Heart right ventricle (tissue), 16 donors: ENCODE measurements at places on chromosomes 11 and 22. TPM values are rescaled to one million over a fixed set of nuclear protein-coding genes. Genes with fewer than 3 reads are reported as not detected.

GRIA4 gene
- polyA plus RNA-seq = not detected

MS4A1 gene
- not detected for polyA plus RNA-seq

PIK3IP1 gene
- polyA plus RNA-seq = 3.7 TPM

- no peak for DNase-seq
These were observed 24.4 kb upstream of the TOLLIP start for GRCh38 chr11:1333860-1334259.

DNA sequence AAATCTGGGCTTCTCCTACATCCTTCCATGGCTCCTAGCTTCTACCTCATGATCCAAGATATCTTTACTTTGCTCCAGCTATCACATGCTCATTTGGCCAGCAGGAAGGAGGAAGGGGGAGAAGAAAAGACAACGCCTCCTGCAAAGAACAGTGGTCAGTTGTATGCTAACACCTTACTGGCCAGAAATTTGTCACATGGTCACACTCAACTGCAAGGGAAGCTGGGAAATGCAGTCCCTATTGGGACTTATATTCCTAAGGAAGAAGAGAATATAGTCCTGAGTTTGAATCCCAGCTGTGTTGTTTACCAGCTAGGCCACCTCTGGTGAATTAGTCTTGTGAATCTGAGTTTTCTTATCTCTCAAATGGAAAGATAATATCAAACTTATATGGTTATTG lies 272.0 kb downstream of the BLID start:
- no peak for DNase-seq

DNA sequence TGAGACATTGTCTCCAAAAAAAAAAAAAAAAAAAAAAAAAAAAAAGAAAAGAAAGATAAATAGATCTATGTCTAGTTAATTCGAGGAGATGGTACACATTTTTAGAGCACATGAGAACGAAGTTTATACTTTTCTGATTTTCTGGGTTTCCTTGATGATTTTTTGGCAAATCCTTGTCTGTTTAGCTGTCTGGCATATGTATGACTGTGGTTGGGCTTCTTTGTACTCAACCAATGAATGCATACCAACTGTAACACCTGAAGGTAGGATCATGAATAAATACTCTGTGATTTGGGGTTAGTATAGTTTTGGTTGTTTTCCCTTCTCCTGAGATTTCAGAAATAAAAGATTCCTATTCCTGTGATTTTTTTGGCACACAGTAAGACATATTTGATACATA lies 63.1 kb downstream of the ARHGEF12 start:
- DNase-seq = no peak

DNA sequence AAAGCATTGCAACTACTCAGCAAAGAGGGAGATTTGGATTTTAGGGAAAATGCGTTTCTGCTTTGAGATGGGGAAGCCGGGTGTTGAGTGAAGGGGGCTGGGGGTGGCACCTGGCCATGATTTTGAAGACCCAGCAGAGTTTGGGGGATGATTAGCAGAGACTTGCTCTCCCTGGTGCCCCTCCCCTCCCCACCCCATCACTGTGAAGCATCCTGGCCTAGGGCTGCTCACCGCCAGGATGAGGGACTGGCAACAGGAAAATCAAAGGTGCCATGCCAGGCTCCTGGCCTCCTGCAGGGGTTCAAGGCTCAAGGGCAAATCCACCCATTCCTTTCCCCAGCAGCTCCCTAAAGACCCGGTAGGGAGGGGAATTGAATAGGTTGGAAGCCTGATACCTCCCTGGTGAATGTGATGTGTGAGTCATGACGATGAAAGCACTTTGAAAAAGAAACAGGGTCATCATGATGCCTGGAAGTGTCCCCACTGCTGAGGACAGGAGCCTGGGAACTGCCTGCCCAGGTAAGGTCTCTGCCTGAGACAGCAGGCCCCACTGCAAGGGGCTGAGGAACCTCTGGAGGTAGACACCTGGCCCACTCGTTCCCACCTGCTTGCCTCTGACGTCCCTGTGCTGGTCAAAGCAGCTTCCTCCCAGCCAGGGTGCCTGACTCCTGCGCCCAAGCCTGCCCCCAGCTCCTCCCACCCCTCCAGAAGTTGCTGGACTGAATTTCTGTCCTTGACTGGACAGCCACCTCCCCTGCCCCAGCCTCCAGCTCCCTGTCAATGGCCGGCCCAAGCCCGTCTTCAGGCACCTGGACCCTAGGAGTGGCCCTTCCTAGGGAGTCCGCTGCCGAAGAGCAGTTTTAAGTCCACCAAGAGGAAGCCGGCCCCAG lies 1.7 kb downstream of the CHST1 start:
- DNase-seq = no peak

DNA sequence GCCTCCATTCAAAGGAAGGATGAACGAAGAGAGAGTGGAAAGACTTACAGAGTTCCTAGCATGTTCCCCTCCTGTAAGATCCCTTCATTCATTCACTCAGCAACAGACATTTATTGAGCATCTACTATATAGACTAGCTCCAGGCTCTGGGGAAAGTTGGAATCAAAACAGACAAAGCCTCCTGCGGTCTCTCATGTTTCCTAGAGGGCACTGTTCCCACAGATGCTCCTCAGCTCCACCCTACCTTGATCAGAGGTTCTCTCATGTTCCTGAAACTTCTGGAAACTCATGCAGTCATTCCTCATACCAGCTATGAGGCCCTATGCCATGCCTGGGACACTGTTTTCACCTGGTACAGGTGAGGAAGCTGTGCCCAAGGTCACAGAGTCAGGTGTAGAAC lies 11.1 kb downstream of the ALX4 start:
- no peak for DNase-seq

DNA sequence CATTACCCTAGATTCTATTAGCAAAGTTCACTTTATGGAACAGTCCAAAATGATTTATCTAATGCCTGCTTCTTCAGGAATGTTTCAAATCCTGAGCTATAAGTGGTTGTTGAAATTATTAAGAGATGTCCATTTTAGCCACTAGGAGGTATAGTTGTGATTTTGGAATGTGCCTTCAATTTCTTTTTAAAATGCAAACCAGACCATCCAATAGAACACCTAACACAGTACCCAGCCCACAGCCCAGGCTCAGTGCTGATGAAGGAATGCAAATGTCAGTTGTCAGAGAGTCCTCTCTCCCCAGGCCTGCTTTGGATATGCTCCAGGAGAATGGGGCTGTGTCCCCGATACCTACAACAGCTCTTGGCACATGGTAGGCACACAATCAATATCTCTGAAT lies 85.8 kb upstream of the E2F8 start:
- no peak for DNase-seq
